HCT116 (cell line): ENCODE measurements at places on chromosomes 3 and 15. TPM values are rescaled to one million over a fixed set of nuclear protein-coding genes. Genes with fewer than 3 reads are reported as not detected.

- no peak for DNase-seq
- no peaks in the 10 kb centered on the region for H3K36me3 ChIP-seq
- peaks cover 11% of the 10 kb centered on the region; the same call in 1 of the 2 replicates for H3K27me3 ChIP-seq
Observed at GRCh38 chr15:59801649-59802048, 112.5 kb upstream of the BNIP2 start.

GRCh38 chr3:74510261-74510818 lies 104.1 kb downstream of the CNTN3 start:
- H3K36me3 ChIP-seq: no peaks in the 10 kb centered on the region
- H3K4me3 ChIP-seq: no peak overlapping the region
- no peak overlapping the region for H3K27ac ChIP-seq
- DNase-seq: no peak

DNA sequence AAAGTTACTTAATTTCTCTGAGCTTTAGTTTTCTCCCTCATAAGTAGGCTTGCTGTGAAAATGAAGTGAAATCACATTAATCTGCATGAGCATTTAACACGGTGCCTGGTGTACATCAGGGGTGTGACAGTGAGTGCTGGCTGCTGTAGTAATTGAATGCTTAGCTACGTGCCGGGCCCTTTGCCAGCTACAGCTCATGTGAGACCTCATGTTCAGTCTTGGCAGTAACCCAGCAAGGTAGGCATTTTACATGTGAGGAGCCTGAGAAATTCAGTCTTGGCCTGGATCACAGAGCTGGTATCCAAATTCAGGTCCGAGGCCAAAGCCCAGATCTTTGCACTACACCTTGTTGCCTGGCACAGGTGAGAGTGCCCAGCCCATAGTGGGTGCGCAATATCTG lies 9.1 kb downstream of the GHRL start:
- peaks cover 9% of the 10 kb centered on the region for H3K4me1 ChIP-seq
- no peak overlapping the region for H3K27ac ChIP-seq
- peaks cover 32% of the 10 kb centered on the region; the same call in 1 of the 2 replicates for H3K36me3 ChIP-seq
- H3K4me3 ChIP-seq: no peak overlapping the region

DNA sequence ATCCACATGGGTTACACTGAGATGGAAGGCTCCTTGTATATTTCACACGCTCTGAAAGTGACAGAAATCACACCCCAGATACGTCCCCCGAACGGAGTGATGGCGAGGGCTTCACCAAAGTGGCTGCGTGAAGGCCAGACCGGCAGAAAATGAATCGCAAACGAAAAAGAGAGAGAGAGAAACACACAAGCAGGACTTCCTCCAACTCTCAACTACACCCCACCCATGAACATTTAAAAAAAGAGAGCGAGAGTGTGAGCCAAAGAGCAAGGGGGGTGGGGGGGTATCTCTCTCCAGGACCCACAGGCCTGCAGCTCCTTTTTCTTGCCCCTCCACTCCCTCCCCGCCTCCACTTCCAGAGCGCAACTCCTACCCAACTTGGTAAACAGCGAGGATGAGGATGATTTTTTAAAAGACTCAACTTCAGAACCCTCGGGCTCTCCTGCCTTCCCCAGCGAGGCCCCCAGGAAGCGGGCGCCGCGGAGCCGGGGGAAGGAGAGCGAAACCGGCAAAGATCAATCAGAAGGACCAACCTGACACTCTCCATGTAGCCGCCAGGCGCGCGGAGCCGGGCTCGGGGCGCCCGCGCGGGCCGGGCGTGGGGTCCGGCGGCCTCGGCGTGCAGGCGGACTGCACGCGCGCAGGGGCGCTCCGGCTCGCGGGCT lies 519.1 kb downstream of the FOXP1 start:
- no peak overlapping the region for H3K27ac ChIP-seq
- H3K4me3 ChIP-seq: no peak overlapping the region
- no peaks in the 10 kb centered on the region for H3K27me3 ChIP-seq
- DNase-seq: no peak
- no peaks in the 10 kb centered on the region for H3K36me3 ChIP-seq

GRCh38 chr3:48470286-48470685 lies 23.7 kb downstream of the ATRIP start:
- no peak overlapping the region; the same call in 1 of the 2 replicates for H3K27ac ChIP-seq
- no peak for DNase-seq
- H3K4me3 ChIP-seq: no peak overlapping the region

- H3K4me1 ChIP-seq: no peaks in the 10 kb centered on the region
- no peaks in the 10 kb centered on the region for H3K27me3 ChIP-seq
- no peak for DNase-seq
- no peak overlapping the region for H3K27ac ChIP-seq
Observed at GRCh38 chr15:81926981-81927380, 118.8 kb downstream of the MEX3B start.

- H3K27ac ChIP-seq: no peak overlapping the region
- H3K36me3 ChIP-seq: no peaks in the 10 kb centered on the region
- peaks cover 5% of the 10 kb centered on the region; the same call in 1 of the 2 replicates for H3K4me1 ChIP-seq
- no peak for DNase-seq
- H3K27me3 ChIP-seq: no peaks in the 10 kb centered on the region
- no peak overlapping the region for H3K4me3 ChIP-seq
Observed at GRCh38 chr3:150097588-150097890, 126.8 kb upstream of the PFN2 start.

- no peak overlapping the region for H3K27ac ChIP-seq
- DNase-seq: no peak
- H3K27me3 ChIP-seq: no peaks in the 10 kb centered on the region
- no peak overlapping the region for H3K4me3 ChIP-seq
- H3K36me3 ChIP-seq: no peaks in the 10 kb centered on the region
Observed at GRCh38 chr3:75061806-75062205, 447.3 kb upstream of the CNTN3 start.

DNA sequence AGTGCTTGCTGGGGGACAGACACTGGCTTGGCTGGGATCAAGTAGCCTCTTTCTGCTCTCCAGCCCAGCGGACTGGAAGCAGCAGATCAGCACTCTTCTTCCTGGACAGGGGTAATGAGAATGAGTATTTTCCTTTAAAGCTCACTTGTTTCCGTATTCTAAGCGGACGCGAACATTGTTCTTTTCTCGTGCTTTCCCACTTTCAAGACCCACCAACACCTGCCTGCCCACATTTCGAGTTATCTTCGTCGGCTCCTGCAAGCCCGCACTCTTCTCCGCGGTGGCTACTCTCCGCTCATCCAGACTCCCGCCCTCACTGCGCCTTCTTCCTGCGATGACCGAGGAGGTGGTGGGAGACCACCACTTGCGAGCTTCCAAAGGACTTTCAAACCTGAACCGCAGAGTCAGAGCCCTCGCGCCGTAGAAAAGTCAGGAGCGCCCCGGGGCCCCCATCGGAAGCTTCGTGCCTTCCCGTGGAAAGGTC lies 1.6 kb upstream of the PPM1L start:
- H3K27ac ChIP-seq: peak overlapping the region; percentile 80

DNA sequence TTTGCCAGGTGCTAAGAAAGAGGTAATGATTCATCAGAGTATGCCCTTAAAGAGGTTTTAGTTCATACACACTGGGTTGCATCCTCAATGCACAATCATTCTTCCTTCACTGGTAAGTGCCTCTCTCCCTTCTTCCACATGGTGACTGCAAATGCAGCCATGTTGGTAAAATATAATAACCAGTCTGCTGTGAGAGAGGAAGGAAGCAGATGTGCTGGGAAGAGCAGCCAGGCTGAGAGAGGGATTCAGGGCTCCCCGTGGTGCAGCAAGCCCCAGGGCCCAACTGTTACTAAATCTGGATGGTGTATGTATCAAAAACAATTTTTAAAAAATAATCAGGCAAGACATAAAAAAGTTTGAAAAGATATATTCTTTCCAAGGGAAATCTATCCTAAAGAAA lies 498.1 kb downstream of the MAGI1 start:
- H3K4me3 ChIP-seq: no peak overlapping the region
- no peaks in the 10 kb centered on the region for H3K27me3 ChIP-seq
- no peaks in the 10 kb centered on the region for H3K36me3 ChIP-seq
- no peak overlapping the region for H3K27ac ChIP-seq
- DNase-seq: no peak

Gene SLC24A5
- not detected for total RNA-seq

Gene NR1I2
- 0.07 TPM for total RNA-seq

Gene TRAT1
- total RNA-seq: not detected
